Smooth muscle cell of the coronary artery (primary cell): ENCODE measurements at places on chromosomes 5 and 9. TPM values are rescaled to one million over a fixed set of nuclear protein-coding genes. Genes with fewer than 3 reads are reported as not detected.

Gene CCNI2
- not detected in 2 replicates for total RNA-seq

Gene ZBED3
- total RNA-seq: under 0.01 and 0.75 TPM in 2 replicates

Gene IGIP
- 9.3 and 9.5 TPM in 2 replicates for total RNA-seq

Gene PAPPA
- 62.5 and 168 TPM in 2 replicates for total RNA-seq

Gene CACNA1B
- 0.08 TPM in 1 of 2 replicates, not detected in the other for total RNA-seq

Gene ADAMTS13
- total RNA-seq: 1.8 and 3.5 TPM in 2 replicates

Gene C5orf34
- total RNA-seq: 2.5 and 3.3 TPM in 2 replicates

Gene S1PR3
- 6.6 and 46.5 TPM in 2 replicates for total RNA-seq

Gene CNTNAP3B
- 0.94 and 25.9 TPM in 2 replicates for total RNA-seq

Gene ADAMTS12
- total RNA-seq: 18.6 and 100 TPM in 2 replicates

Gene FAM151B
- 4.2 and 8.2 TPM in 2 replicates for total RNA-seq

Gene EIF4E1B
- total RNA-seq: not detected in 2 replicates

Gene FOXD4
- 0.08 and 0.23 TPM in 2 replicates for total RNA-seq

Gene FOXB2
- not detected in 2 replicates for total RNA-seq

Gene PPP3R2
- not detected in 2 replicates for total RNA-seq

Gene PRR16
- total RNA-seq: 3.7 and 8.9 TPM in 2 replicates

Gene PCDHB7
- total RNA-seq: 0.30 and 0.47 TPM in 2 replicates

Gene GKAP1
- total RNA-seq: 0.23 and 0.35 TPM in 2 replicates

Gene KIF4B
- not detected in 2 replicates for total RNA-seq

Gene IFNA21
- not detected in 2 replicates for total RNA-seq

Gene OR1Q1
- 0.08 and 1.2 TPM in 2 replicates for total RNA-seq

Gene TPPP
- under 0.01 and 0.38 TPM in 2 replicates for total RNA-seq

Gene MARVELD2
- 0.47 and 0.53 TPM in 2 replicates for total RNA-seq

Gene IL3
- not detected in 2 replicates for total RNA-seq

Gene FOXD4L6
- total RNA-seq: under 0.01 and 0.08 TPM in 2 replicates
